ENCODE measurements at places on chromosomes 6 and 20.

- DNase-seq: no peak
Observed at GRCh38 chr6:105545228-105545920, 142.5 kb upstream of the PREP start.

DNA sequence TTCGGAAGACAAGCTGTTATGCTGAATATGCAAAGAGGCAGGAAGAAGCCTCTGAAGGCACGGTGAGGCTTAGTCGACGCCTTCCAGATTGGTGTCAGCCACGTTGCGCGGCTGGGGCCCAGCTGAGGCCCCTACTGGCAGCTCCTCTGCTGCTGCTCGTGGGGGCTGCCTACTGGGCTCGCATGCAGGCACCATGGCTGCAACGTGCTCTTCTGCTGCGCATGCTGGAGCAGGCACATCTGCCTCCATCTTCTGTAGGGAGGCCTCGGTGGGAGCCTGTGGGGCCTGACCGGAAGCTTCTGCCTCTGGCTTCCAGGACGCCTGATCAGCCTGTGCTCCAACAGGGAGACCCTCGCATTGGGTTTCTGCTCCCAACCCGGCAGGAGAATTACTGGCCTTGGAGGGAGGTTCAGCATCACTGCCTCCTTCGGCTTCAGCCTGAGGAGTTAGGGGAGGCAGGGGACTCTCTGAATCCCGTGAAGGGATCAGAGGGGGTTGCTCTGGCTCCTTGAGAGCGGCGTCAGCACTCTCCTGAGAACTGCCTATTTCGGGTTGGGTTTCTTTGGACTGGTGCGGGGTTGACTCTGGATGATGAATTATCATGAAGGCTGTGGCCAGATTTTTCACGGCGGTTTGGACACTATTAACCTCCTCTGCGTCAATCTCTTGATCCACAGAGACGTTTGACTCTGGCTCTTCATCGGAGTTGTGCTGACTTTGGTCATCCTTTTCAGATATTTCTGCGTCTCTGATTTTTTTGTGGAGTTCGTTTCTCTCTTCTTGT is 49.1 kb downstream of the TXLNB start:
- no peak for DNase-seq

GRCh38 chr20:45964006-45964400 is 8.0 kb downstream of the ZNF335 start:
- DNase-seq: no peak

- DNase-seq: no peak
Observed at GRCh38 chr6:48626421-48626820, 515.4 kb upstream of the PTCHD4 start.

DNA sequence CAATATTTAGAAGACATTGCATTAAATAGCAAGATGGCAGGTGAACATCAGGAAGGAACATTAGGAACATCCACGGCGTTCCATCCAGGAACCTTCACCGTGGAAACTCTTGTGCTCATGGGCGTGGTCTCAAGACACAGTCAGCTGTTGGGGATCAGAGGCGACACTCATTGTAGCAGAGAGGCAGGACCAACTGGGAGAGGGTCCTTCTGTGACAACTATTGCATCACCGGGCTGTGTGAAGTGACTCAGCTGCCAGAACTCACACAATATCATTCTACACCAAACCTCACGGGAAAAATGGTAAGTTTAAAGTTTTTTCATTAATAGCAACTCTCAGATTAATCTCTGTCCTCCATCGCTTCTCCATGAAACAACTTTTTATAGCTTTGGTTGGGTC is 334.8 kb upstream of the SULF2 start:
- no peak for DNase-seq

- no peak for DNase-seq
Observed at GRCh38 chr20:57428324-57429158, 37.3 kb downstream of the RBM38 start.
